ENCODE measurements at places on chromosomes 7 and 10.
A peak's percentile ranks its signal among the peaks of the same experiment; 100 is the strongest.

GRCh38 chr7:18916826-18917225, 200.6 kb downstream of the TWIST1 start:
- DNase-seq, result no peak

DNA sequence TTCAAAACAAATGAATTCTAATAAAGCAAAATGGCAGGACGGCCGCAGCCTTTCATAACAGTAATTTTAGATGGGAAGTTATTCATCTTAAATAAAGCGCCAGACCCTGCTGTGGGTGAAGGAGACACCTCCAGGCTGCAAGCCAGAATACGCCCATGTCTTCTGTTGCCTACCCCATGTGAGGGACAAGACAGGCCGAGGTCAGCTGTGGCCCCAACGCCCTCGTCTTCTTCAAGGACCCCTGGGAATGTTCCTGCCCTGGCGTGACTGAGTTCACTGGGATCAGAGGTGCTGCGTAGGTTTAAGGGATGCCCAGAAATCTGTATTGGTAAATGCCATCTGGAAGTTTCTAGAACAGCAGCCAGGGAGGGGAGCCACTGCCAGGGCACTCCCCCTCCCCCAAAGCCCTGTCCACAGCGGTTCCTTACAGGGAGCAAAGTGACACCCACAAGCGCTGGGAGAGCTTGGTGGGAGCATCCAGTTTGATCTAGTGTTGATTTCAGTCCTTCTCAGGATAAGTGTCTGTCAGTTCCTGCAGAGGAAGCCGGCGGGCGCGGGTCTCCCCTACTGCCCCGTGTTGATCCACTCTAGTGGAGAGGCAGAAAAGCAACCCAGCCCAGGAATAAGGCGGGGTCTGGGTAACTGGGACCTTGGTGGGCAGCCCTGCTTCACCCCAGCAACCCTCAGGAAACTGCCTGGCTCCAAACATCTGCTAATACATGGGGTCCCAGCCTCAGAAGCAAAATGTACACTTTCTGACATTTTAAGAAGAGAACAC, 20.6 kb downstream of the PAPOLB start:
- no peak for DNase-seq

GRCh38 chr10:22002591-22003176, 846 bp downstream of the DNAJC1 start:
- peak; percentile 37 for DNase-seq

DNA sequence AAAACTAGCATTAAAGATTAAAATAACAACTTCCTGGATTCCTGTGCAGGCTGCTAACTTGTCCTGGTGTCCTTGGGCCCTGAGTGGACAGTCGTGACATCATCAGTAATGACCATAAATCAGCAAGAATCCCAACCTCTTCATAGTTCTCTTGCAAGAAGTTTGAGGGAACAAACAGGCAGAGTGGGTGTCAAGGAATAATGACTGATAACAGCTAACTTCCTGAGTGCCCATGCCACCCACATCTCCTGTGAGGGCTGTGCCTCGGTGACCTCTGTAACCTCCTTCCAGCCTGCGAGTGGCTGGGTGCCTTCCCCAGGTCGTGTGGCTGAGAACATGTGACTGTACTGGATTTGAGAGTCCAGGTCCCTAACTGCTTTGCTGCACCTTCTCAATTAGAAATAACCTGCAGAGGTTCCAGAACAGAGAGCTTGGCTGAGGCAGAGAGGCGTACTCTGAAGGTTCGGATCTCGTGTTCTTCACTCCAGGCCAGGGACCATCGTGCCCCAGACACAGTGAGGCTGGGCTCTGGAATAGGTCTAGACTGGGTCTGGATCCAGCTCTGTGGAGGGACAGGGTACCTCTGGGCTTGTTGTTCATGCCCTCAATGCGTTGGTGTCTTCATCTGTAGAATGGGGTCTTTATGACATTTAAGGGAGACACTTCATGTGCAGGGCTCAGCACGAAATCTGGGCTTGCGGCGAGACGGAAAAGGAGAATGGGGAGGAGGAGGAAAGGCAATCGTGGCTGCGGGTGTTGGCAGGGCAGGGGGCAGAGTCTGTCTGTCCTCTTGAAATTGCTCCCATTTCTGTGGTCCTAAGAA, 313.1 kb upstream of the ZNF32 start:
- DNase-seq, result no peak

DNA sequence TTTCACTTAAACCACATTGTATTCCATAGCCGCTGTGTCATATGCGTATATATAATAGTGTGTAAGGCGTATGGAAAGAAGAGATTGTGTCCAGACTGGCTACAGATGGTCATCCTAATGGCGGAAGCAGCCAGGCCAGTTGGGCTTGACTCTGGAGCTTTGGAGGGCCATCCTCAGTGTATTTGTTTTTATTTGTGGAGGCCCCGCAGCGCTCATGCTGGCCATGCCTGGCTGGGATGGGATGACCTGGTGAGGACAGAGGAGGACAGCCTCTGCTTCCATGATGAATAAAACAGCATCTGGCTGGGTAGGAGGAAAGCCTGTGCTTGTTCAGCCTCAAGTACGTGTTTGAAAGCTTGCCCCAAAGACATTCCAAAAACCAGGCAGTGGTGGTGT, 220.3 kb downstream of the EBF3 start:
- DNase-seq, result no peak

All from brain microvascular endothelial cell (primary cell).